ENCODE measurements at places on chromosomes 5 and 9.

- DNase-seq, result no peak
These were observed 28.0 kb downstream of the TEX10 start for GRCh38 chr9:100324594-100325200.

DNA sequence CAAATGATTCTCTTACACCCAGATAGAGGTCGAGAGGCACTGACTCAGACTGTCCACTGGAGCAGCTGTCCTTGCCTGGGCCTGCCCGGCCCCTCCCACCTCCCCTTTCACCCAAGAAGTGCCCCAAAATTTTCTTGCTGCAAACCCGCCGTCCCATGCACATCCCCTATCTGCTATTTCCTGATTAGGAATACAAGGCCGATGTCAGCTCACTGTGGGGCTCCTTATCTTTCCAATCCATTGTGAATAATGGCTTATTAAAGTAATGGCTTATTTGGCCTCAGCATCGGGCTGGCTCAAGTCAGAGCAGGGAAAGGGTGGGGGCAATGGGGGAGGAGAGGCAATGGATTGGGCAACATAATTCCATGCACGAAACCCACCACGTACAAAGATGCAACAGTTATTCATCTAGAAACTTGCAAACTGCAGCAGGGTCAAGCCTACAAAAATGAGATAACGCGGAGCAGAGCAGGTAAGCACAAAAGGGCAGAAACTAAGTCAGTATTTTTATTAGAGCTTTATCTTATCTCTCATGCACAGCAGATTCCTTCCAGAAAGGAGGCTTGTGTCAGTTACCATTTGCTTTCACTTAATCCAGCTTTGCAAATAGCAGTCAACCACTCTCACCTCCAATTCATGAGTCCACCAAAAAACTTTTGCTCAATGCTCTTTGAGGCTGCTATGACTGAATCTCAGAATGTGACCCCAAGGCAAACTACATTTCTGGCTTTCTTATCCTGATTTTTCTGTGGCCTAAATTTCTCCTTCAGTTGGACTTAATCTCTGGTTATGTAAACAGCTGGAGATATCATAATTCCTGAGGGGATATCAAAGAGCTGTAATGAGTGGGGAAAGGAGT lies 138.2 kb upstream of the OSMR start:
- DNase-seq, result no peak

DNA sequence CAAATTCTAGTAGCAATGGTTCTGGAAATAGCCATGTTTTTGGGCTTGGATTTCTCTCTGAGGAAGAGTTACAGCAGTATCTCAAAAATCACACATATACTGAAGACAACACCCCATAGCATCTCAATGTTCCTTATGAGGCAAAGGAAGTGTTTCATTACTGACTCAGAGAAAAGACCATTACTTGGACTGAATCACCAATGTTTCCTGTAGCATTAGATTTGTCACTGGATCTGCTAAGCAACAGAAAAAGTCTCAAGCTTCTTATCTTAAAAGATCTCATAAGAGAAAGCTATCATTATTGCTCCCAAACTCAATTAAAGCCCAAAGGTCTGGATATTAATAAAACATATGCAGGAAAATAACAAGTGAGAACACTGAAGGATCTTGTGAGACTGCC lies 272.4 kb downstream of the ADAMTS6 start:
- no peak for DNase-seq

DNA sequence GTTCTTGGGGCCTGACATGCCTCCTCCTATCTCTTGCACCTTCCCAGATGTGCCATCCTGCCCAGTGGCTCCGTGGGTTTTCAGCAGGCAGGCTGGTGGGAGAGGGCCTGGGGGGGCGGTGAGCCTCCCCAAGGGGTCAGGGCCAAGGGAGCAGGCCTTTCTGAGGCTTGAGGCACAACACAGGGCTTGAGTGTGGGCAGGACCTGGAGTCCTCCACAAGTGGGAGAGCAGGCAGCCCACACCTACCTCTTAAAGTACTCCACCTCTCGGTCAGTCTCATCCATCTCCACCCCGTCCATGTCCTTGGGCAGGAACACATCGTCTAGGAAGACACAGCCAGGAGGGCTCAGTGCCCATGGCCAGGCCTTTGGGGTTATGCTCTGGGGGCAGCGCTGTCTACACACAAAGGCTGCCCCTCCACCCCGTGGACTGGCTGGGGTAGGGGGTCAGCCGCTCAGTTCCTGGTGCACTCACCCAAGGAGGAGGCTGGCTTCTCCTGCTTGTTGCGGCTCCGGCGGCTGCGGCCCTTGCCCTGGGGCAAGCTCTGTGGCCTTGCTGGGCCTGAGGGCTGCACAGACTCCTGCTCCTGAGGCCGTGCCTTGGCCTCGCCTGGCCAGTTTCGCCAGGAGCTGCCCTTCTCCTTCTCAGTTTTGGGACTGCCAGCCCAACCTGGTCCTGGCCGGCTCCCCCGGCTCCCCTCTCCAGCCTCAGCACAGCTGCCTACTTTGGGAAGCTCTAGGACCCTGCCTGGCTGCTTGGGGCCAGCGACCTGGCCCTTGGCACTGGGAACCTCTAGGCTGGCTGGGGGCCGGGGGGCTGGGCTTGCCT lies 7.2 kb upstream of the DDX41 start:
- no peak for DNase-seq

DNA sequence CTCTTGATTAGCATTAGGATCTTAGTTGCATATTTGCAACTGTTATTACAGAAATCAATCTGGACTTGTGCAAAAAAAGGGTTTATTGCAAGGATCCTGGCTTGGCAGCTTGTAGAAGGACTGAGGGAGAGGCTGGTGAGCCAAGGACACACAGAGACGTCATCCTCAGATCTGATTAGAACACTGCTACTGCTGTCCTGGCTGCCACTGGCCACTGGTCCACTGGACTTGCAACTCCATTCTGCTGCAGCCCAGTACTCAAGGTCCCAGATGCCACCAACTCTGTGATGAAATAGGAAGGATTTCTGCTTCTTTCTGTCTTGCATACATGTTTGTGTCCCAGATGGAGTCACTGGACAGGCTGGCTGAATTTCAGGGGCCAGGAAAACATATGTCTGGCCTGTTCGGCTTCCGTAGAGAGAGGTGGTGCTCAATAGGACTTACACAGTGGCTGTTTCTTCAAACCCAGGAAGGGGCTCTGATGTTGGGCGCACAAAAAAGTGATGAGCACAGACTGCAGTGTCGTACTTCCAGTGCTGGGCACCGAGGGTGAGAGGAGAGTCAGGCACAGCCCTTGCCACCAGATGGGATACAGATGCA lies 68.9 kb upstream of the SH3PXD2B start:
- DNase-seq, result no peak
